CD14-positive monocyte (primary cell): ENCODE measurements at places on chromosomes 2 and 18.

DNA sequence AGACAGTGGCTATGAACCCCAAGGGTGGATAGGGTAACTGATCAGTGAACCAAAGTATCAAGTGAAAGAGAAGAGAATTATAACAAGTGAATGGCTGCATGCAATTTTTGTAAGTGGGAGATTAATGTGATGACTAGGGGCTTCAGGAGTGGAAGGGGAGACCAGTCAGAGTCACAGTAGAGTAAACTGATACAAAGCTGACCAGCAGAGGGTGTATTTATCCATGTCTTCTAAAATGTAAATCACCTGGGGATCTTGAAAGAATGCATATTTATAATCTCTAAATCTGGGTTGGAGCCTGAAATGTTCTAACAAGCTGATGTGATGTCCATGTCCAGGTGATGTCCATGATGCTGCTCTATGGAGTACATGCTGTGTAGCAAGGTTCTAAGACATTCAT lies 1351.3 kb upstream of the CHAC2 start:
- DNase-seq: no peak

DNA sequence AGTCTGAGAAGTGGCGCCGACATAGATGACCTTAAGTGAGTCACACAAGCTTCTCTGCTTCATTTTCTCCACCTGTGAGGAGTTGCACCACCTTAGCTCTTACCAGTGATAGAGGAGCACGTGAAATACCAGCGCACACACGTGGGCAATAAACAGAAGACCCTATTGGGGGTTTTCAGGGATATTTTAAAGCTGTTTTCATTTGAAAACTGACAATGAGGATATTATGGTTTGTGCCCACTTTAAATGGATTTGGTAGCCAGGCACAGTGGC lies 47.3 kb upstream of the FZD7 start:
- no peak for DNase-seq

DNA sequence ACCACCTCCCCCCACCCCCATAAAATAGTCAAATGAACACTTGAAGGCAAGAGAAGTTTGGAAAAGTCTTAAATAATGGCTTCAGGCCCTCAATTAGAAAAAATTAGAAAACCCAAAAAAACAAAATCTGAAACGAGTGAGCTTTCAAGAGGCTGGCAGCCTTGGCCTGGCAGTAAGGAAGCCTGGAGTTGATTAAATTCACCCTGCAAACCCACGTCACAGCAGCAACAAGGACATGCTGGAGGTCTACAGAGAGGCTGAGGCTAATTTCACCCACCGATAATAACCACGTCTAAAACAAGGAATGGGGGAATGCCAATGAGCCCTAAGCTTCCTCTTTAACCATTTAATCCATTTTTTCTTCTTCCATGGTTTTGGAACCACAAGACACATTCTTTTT lies 122.7 kb upstream of the SMAD7 start:
- DNase-seq: no peak

- DNase-seq: no peak
Measured at GRCh38 chr2:230893338-230893737, 28.6 kb downstream of the ITM2C start.
